Muscle of arm (tissue), 14 donors: ENCODE measurements at places on chromosomes 4 and X.

DNA sequence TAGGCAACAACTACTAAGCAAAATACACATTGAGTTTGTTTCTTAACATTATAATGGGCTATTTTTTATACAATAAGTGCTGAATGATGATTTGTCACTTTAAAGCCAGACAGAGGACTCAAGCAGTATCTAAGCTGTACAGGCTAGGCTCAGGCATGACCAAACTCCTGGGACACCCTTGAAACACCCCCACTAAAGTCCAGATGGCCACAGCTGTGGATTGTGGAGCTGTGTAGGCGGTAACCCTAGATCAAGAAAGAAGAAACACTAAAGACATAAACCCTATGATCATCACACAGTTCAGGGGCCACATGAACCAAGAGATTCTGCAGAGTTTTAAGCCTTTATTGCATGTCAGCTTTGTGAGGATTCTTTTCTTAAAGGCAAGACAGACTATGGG lies 25.1 kb downstream of the TAB3 start:
- DNase-seq, result no peak

DNA sequence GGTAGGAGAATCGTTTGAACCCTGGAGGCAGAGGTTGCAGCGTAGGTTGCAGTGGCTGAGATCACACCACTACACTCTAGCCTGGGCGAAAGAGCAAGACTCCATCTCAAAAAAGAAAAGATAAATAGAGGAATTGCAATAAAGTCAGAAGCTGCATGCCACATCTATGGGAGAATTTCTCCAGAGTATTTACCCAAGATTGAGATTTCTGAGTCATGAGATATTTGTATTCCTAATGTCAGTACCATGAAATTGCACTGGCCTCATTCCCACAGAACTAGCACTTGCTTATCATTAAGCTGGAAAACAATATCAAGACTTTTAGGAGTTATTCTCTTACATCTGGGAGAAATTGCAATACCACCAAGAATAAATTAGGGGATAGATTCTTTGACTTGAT lies 37.4 kb downstream of the ASIC5 start:
- DNase-seq, result no peak

GRCh38 chrX:40283981-40284380 lies 186.2 kb upstream of the BCOR start:
- DNase-seq, result no peak

GRCh38 chr4:19971829-19972228 lies 279.9 kb upstream of the SLIT2 start:
- DNase-seq, result no peak

- DNase-seq, result no peak
Observed at GRCh38 chrX:17375367-17375636, 302 bp downstream of the NHS start.

- peak; percentile 70 for DNase-seq
Observed at GRCh38 chr4:2837904-2838496, 5.6 kb upstream of the ADD1 start.

DNA sequence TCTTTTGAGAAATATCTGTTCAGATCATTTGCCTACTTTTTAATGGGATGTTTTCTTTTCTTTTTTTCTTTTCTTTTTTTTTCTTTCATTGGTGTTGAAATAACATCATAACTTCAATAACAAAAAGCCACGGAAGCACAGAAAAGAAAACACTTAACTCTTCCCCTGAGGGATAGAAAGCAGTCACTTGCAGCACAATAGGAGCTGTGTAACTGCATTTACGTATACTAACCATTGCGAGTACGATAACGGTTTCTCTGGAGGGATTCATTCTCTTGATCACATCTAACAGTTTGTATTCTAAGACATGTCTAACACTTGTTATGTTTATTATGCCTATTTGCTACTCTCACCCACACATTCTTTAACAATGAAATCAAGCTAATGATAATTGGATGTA lies 27.3 kb downstream of the C4orf46 start:
- no peak for DNase-seq

GRCh38 chr4:123127875-123128274 lies 205.5 kb upstream of the NUDT6 start:
- DNase-seq, result no peak
